Femur (tissue), 1 donor: ENCODE measurements at places on chromosomes 3 and 15.
A peak's percentile ranks its signal among the peaks of the same experiment; 100 is the strongest.

DNA sequence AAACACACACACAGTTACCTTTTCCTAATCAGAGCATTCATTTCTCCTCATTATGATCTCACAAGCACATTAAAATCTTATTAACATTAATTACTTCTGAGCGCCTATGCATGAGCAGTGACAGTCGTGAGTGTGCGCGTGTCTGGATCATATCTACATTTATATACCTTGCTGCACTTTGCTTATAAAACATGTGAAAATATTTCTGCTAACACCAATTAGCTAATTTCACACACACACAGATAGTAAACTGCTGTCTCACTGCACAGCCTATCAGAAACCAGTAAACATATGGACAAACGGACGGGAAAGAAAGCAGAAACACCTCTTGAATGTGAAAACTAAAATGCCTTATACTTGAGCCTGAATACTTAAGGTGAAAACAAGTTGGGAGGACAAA lies 64.8 kb downstream of the ZBTB20 start:
- DNase-seq: no peak

GRCh38 chr3:140128631-140129030 lies 193.6 kb downstream of the CLSTN2 start:
- DNase-seq: peak; percentile 20

DNA sequence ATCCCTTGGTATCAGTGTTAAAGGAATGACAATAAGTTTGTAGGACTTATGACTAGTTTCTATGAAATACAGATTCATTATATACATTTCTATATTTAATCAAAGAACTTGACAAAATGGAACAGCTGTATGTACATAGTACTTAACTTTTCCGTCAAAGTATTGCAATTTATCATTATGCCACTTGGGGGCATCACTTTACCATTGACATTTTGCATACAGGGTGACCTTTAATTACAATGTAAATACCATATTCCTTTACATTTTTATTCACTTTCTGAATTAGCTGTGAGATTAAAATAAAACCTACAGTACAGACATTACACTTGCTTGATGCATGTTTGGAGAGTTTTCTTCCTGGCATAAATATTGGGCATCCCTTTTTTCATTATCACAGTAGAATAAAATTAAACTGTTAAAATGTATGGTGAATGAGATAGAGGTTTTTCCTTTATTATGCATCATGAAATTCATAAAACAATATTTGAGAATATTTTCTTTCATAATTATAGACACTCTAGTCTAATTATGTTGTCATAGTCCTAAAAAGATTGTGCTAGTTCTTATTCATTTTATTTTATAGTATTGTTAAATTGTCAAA lies 6.9 kb downstream of the NEK11 start:
- DNase-seq: no peak

DNA sequence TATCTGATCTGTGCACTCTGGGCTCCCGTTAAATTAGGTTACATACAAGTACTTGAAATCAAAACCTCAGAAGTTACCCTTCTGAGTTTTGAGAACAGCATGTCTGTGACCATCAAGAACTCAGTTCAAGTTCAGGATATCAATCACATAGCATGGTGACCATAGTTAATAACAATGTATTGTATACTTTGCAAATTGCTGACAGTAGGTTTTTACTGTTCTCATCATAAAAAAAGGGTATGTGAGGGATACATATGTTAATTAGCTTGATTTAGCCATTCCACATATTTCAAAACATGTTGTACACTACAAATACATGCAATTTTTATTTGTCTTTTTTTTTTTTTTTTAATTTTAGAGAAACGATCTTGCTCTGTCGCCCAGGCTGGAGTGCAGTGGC lies 25.5 kb downstream of the TMEM40 start:
- DNase-seq: no peak

GRCh38 chr15:69940441-69941300 lies 157.0 kb downstream of the TLE3 start:
- no peak for DNase-seq
